ENCODE measurements at places on chromosomes 6 and 20.

DNA sequence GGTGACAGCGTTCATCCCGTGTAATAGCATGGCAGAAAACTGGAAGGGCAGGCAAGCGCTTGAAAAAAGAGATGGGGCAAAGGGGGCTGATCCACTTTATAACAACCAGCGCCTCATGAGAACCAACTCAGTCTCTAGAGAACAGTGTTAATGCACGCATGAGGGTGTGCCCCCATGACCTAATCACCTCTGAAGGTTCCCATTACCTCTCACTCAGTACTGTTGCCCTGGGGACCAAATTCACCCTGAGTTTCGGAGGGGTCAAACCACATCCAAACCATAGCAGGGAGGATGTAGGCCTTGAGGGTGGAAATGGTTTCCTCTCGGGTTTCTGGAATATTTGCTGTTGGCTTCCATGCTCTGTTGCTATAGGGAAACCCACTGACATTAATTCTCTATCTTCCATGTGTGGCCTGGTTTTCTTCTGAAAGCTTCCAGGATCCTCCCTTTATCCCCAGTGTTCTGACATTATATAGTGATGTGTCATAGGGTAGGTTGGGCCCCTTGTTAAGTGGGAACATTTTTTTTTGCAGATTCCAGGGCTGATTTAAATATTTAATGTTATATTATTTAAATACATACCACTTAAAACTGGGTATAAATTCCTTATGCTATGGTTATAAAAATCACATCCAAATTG, 65.2 kb downstream of the PPP1R14C start:
- DNase-seq, result no peak

- DNase-seq, result no peak
These were observed 29.0 kb downstream of the MYLIP start for GRCh38 chr6:16157909-16158308.

- no peak for DNase-seq
These were observed 257.5 kb upstream of the TCF21 start for GRCh38 chr6:133631421-133631820.

DNA sequence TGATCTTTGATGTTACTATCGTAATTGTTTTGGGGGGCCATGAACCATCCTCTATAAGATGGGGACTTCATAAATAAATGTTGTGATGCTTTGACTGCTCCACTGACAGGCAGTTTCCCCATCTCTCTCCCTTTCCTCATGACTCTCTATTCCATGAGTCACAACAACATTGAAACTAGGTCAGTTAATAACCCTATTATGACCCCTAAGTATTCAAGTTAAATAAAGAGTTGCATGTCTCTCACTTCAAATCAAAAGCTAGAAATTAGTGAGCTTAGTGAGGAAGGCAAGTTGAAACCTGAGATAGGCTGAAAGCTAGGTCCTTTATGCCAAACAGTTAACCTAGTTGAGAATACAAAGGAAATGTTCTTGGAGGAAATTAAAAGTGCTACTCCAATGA, 491.0 kb downstream of the HAO1 start:
- DNase-seq, result no peak

DNA sequence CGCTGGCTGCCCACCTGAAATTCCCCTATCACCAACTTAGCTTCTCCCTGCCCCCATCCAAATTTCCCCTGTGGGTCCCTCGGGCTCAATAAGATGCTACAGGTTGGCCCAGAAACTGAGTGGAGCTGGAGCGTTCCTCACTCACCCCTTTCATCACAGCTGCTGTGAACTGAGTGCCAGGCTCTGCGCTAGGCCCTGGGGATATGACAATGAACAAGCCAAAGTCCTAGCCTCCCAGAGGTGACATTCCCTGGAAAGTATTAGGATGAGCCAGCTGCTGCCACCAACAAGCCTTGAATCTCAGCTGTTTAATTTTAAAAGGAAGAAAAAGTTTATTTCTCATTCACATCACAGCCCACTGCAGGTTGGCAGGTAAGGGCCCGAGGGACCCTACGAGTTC, 86.6 kb upstream of the EYA2 start:
- DNase-seq, result no peak

GRCh38 chr6:151493161-151493803, 535 bp upstream of the CCDC170 start:
- DNase-seq, result no peak

GRCh38 chr20:25274891-25275812, 27.3 kb downstream of the PYGB start:
- DNase-seq, result no peak

GRCh38 chr6:148530394-148530953, 187.8 kb downstream of the SASH1 start:
- DNase-seq, result no peak

DNA sequence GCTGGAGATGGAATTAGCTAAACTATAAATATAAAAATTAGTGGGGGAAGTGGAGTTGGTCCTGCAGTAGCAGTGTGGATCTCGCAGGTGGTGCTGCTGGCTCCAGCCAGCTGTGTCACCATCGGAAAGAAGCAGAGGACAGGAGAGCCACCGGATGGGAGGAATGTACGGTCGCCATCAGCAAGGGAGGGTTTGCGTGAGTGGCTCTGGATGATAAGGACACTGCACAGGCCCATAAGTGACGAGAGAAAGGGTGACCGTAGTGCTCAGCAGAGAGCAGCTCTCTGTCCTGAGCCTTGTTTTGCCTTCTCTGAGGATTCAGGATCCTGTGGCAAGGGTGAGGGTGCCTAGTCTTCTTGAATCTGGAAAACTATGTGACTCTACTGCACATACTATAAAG, 378.7 kb downstream of the ZFAND3 start:
- no peak for DNase-seq

- no peak for DNase-seq
These were observed 12.1 kb upstream of the MICAL1 start for GRCh38 chr6:109467696-109468095.

Data from GM19239 (cell line).